ENCODE measurements at places on chromosomes 1 and 21.

- DNase-seq: no peak
These were observed 387.8 kb upstream of the LYPLAL1 start for GRCh38 chr1:218785928-218786327.

DNA sequence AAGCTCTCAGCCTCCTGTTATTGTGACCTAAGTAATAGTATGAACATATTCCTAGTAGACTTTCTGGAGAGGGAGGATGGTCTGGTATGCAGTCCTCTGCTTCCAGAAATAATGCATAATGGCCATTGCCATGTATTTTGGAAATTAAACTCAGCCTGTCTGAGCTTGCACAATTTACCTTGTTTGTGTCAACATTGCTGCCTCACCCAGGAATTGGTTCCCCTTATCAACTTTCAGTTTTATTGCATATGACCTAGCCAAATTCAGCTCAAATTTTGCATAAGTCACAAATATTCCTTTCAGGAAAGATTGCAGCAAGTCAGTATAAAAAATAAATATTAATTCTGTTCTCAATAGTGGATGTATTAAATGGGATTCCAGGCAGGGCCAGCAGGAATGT, 101.9 kb upstream of the SLC5A9 start:
- DNase-seq: no peak

DNA sequence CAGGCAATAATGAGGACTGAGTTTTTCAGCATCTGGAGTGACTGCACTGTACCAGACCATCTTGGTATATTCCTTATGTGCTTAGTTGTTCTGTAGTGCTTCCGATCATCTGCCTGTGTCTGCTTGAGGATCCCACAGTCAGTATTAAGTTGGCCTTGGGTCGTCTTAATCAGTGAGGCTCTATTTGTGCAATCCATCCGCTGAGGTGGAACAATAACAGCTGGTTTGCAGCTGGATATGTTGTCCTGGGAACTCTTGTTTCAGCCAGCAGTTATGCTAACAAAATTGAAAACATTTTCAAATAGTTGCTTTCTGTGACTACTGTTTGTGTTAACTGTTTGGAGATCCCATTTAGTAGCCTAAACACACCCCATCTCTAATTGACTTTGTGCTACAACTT, 73.7 kb downstream of the LAMC1 start:
- DNase-seq: no peak

- DNase-seq: no peak
These were observed 3.9 kb upstream of the MEF2D start for GRCh38 chr1:156504438-156504813.

- no peak for DNase-seq
These were observed 502.3 kb downstream of the KCNT2 start for GRCh38 chr1:196105901-196106300.

- DNase-seq: peak; percentile 17
These were observed 167.2 kb upstream of the HMCN1 start for GRCh38 chr1:185566995-185567394.

- no peak for DNase-seq
These were observed 8.2 kb upstream of the TNFRSF25 start for GRCh38 chr1:6473974-6474814.

DNA sequence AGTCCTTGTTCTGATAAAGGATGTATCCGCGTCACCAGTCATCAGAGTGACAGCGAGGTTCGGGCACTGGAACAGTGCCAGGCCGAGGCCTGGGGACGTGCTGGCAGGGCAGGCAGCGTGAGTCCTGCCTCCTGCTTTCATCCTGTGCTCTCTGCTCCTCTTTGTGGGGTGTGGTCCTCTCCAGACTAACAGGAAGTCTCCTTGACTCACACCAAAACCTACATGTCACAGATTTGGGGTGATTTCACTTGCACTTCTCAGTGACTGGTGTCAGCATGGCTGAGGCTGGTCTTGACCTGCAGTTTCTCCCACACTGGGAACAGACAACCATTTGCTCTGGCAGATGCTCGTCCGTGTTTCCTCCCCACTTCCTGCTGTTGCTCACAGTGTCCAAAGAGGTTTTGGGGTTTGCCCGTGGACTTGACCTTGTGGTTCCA, 8.8 kb upstream of the NLRP3 start:
- DNase-seq: peak; percentile 47

DNA sequence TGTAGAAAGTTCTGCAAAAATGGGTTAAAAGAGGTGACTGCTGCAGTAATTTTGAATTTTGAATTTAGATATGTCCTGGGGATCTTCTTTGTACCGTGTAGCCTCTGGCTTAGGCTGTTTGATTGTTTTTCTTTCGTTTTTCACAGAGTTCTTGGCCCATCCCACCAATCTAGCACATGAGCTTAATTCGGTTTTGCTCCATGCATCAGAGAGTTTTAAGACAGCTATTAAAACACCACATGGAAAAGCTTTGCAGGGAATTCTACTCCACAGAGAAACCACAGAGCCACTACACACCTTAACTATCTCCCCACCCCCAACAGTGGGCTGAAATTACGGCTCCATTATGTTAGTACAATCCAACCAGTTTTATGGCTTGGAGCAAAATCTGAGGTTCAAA, 25.5 kb downstream of the SPAG17 start:
- DNase-seq: no peak

DNA sequence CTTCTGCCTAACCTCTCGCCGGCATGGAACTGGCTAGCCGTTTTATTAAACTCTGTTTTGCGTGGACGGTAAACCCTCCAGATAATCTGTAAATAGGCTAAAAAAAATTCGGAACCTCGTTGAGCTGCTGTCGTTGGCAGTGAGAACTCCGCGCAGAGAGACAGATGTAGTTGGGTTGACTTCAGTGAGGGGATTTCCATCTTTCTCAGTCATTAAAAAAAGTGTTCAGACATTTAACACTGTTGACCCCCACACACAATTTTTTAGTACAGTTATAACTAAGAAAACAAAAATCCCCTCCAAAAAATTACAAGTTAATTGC, 464 bp downstream of the PARK7 start:
- no peak for DNase-seq

DNA sequence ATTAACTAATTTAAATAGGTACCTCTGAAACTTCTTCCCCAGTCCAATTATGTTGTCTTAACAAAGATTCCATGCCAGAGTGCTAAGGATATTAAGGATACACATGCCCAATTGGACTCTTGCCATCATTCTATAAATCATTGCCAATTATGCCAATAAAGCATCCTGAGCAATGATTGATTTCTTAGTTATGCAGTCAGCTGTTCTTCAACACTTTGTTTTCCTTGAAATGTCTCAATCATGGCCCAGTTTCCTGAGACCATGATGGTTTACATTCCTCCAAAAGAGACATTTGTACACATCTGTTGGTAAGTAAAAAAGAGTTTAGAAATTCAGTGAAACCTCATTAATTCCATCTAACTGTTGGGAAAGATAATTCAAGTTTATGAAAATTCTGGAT, 180.4 kb upstream of the PKN2 start:
- DNase-seq: no peak

- DNase-seq: no peak
These were observed 2.6 kb downstream of the HDGF start for GRCh38 chr1:156748670-156749418.
